Bladder microvascular endothelial cell (primary cell): ENCODE measurements at places on chromosomes 1 and 21. TPM values are rescaled to one million over a fixed set of nuclear protein-coding genes. Genes with fewer than 3 reads are reported as not detected.

Gene EIF4G3
- total RNA-seq = 19.4 and 50.8 TPM in 2 replicates

Gene LGR6
- total RNA-seq = not detected in 2 replicates

Gene SLC9C2
- under 0.01 TPM in 1 of 2 replicates, not detected in the other for total RNA-seq

Gene TMPRSS15
- not detected in 2 replicates for total RNA-seq

Gene DENND2C
- total RNA-seq = 0.49 and 2.0 TPM in 2 replicates

Gene HPDL
- 1.4 and 1.5 TPM in 2 replicates for total RNA-seq
